ENCODE measurements at places on chromosomes 11 and 22.

DNA sequence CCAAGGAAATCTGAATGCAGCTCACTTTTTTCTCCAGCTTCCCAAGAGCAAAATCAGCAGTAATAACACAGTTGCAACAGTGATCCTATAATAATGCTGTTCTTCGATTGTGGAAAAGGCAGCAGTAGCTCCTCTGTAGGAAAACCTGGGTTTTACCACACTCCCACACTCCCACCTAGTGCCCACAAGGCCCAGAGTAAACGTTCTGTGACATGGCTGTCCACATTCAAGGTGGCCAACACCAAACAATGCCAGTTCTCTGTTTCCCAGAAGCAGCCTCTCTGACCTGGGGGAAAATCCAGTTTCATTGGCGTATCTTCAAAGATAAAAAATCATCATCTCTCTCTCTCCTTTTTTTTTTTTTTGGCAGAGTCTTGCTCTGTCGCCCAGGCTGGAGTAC, 40.2 kb downstream of the WT1 start:
- no peaks in the 10 kb centered on the region for H3K27me3 ChIP-seq
- H3K4me3 ChIP-seq: peak overlapping the region; percentile 37
- peaks cover 30% of the 10 kb centered on the region for H3K36me3 ChIP-seq
- H3K4me1 ChIP-seq: peaks cover 81% of the 10 kb centered on the region
- H3K27ac ChIP-seq: peak overlapping the region; percentile 93
- DNase-seq: peak; percentile 52

DNA sequence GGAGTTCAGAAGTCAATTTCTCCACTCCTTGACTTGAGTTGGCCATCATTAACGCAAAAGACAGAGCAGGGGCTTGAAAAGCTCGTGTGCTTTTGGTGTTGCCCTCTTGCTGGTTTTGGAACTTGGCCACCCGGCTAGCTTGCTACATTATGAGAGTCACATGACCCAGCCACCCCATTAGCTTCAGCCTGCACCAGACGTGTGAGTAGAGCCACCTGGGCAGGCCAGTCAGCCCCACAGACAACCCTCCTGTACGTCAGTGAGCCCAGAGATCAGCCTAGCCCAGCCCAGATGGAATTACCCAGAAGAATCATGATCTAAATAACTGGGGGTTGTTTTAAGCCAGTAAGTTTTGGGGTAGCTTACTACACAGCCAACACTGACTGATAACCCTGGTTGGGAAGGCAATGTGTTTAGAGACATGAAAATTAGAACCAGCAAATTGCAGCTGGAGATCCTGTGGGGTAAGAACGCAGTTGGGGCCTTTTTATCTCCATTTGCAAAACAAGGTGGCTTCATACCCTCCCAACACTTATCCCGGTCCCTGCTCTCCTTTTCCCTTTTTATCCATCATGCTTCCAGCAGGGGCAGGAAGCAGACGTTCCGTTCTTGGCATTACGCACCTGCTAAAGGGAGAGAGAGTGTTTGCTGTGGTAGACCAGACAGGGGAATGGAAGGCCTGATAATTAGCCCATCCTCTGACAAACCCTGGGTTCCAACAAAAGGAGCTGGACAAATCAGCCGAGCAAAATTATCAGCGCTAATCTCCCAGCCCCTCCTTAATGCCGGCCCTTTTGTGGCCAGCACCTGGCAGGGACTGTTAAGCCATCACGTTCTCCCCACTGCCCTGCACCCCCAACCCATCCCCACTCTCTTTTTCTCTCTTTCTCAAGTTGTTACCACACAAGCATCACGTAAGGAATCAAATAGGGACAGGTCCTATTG, 548.7 kb upstream of the CADM1 start:
- H3K27me3 ChIP-seq: peaks cover 3% of the 10 kb centered on the region
- no peaks in the 10 kb centered on the region for H3K36me3 ChIP-seq
- H3K4me3 ChIP-seq: no peak overlapping the region
- H3K4me1 ChIP-seq: no peaks in the 10 kb centered on the region
- no peak for DNase-seq
- no peak overlapping the region for H3K27ac ChIP-seq

- H3K36me3 ChIP-seq: peaks cover 27% of the 10 kb centered on the region
- no peak for DNase-seq
- peaks cover 33% of the 10 kb centered on the region for H3K4me1 ChIP-seq
- 0 out of 2 replicates have a peak overlapping the region, but pooled peaks have one; percentile 18 for H3K4me3 ChIP-seq
- 0 out of 2 replicates have a peak overlapping the region, but pooled peaks have one; percentile 19 for H3K27ac ChIP-seq
- H3K27me3 ChIP-seq: no peaks in the 10 kb centered on the region
Observed at GRCh38 chr22:29606320-29606719, 2.9 kb downstream of the NF2 start.

DNA sequence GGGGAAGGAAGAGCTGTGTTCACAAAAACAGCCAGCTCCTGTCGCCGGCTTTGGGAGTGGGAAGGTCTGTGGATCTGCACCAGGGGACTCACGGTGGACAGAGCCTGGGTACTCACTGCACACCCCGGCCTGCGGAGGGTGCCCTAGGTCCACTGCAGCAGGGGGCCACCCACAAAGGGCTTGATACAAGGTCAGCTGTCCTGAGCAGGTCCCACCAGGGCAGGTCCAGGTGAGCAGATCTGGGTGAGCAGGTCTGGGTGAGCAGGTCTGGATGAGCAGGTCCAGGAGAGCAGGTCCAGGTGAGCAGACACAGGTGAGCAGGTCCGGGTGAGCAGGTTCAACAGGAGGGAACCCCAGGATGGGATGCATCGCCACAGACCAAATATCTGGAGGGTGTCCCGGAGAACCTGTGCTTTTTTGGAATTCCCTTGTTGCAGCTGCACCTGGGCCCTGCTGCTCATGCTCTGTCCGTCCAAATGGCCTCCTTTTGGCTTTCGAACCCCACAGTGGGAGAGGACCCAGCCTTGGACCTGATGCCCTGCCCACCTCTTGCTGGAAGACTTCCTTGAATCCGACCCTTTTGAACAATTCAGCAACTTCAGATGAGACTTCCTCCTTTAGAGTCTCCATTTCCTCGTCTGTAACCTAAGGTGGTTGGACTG, 485.3 kb downstream of the TBC1D22A start:
- no peaks in the 10 kb centered on the region for H3K4me1 ChIP-seq
- no peak overlapping the region for H3K4me3 ChIP-seq
- no peak for DNase-seq
- no peaks in the 10 kb centered on the region for H3K36me3 ChIP-seq
- peaks cover 7% of the 10 kb centered on the region for H3K27me3 ChIP-seq
- no peak overlapping the region for H3K27ac ChIP-seq

- no peaks in the 10 kb centered on the region for H3K36me3 ChIP-seq
- H3K4me1 ChIP-seq: no peaks in the 10 kb centered on the region
- H3K27me3 ChIP-seq: no peaks in the 10 kb centered on the region
- DNase-seq: peak; percentile 67
Observed at GRCh38 chr11:61776561-61777075, 15.8 kb downstream of the TMEM258 start.

DNA sequence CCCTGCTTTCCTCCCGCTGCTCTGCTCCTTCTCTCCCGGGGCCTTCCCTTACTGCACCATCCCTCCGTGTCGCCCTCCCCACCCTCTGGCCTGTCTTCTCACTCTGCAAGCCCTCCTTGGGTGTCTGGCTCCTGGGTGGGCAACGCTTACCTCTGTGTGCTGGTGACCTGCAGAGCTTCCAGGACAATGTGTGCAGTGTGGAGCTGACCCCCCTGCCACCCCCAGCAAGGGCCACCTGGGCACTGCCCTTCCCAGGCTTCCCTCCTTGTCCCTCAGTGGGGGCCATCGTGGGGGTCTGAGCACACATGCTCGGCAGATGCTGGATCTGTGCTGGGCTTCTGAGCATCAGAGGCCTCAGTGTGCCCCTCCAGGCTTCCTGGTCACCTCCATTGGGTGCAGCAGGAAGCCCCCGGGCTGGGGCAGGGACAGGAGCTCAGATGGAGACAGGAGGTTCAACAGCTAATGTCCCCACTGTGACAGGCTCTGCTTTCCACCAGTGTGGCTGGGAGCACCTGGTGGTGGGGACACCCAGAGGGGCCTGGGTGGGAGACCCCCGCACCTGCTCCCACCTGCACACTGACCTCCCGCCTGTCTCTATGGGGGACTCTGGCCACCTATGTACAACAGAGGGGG, 7.8 kb upstream of the BRSK2 start:
- H3K4me3 ChIP-seq: no peak overlapping the region
- H3K27me3 ChIP-seq: peaks cover 6% of the 10 kb centered on the region
- peaks cover 7% of the 10 kb centered on the region for H3K4me1 ChIP-seq
- H3K36me3 ChIP-seq: no peaks in the 10 kb centered on the region

DNA sequence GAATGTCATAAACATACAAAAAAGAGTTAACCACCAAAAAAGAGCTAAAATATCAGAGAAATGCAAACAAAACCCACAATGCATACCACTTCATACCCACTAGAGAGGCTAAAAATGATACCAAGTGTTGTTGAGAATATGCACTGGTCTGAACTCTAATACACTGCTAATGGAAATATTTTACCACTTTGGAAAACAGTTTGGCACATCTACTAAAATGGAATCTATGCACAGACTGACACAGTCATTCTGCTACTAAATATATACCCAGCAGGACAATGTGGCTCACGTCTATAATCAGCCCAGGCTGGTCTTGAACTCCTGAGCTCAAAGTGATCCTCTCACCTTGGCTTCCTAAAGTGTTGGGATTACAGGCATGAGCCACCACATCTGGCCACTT, 18.0 kb downstream of the MAPK1 start:
- peaks cover 11% of the 10 kb centered on the region for H3K36me3 ChIP-seq
- H3K4me1 ChIP-seq: no peaks in the 10 kb centered on the region

GRCh38 chr22:50526108-50526833, 873 bp upstream of the SCO2 start:
- H3K27ac ChIP-seq: peak overlapping the region; percentile 92
- peaks cover 33% of the 10 kb centered on the region for H3K36me3 ChIP-seq
- H3K4me3 ChIP-seq: peak overlapping the region; percentile 80
- H3K4me1 ChIP-seq: peaks cover 40% of the 10 kb centered on the region
- H3K27me3 ChIP-seq: no peaks in the 10 kb centered on the region
- DNase-seq: peak; percentile 92

DNA sequence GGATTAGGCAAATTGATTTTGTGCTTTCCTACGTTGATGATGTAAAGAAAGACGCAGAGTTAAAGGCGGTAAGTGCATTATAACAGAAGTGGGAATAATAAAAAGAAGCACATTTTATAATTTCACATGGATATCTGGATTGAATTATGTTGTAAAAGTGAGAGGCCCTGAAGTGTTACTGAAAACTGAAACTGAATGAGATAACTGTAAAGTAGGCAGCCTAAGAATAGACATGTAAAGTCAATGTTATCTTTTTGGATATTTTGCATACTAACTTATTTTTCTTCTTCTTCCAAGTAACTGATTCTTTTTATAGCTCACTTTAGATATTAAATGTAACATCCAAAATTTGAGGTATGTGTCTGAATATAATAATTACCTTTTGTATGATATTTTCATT, 28.3 kb downstream of the ANO5 start:
- H3K27ac ChIP-seq: no peak overlapping the region
- no peaks in the 10 kb centered on the region for H3K4me1 ChIP-seq
- H3K27me3 ChIP-seq: no peaks in the 10 kb centered on the region
- no peaks in the 10 kb centered on the region for H3K36me3 ChIP-seq
- no peak overlapping the region for H3K4me3 ChIP-seq

DNA sequence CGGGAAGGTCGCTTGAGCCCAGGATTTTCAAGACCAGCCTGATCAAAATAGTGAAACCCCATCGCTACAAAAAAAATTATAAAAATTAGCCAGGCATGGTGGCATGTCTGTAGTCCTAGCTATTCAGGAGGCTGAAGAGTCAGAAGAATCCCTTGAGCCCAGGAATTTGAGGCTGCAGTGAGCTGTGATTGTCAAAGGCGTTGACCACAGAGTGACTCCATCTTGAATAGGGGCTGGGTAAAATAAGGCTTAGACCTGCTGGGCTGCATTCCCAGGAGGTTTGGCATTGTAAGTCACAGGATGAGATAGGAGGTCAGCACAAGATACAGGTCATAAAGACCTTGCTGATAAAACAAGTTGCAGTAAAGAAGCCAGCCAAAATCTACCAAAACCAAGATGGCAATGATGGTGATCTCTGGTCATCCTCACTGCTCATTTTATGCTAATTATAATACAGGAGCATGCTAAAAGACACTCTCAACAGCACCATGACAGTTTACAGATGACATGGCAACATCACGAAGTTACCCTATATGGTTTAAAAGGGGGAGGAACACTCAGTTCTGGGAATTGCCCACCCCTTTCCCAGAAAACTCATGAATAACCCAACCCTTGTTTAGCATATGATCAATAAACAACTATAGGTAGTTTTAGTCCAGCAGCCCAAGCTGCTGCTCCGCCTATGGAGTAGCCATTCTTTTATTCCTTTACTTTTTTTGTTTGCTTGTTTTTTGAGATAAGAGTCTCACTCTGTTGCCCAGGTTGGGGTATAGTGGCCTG, 2.8 kb upstream of the RDX start:
- H3K27me3 ChIP-seq: peaks cover 29% of the 10 kb centered on the region
- no peak overlapping the region for H3K27ac ChIP-seq
- no peak for DNase-seq
- no peak overlapping the region for H3K4me3 ChIP-seq
- no peaks in the 10 kb centered on the region for H3K36me3 ChIP-seq

GRCh38 chr11:22044126-22044525, 148.8 kb upstream of the ANO5 start:
- H3K36me3 ChIP-seq: no peaks in the 10 kb centered on the region
- DNase-seq: no peak
- H3K27ac ChIP-seq: no peak overlapping the region
- H3K4me1 ChIP-seq: no peaks in the 10 kb centered on the region

GRCh38 chr11:58998480-58999290, 59.4 kb downstream of the GLYATL1 start:
- no peak overlapping the region for H3K4me3 ChIP-seq
- DNase-seq: no peak
- no peak overlapping the region for H3K27ac ChIP-seq
- H3K27me3 ChIP-seq: no peaks in the 10 kb centered on the region
- no peaks in the 10 kb centered on the region for H3K36me3 ChIP-seq

- no peaks in the 10 kb centered on the region for H3K4me1 ChIP-seq
- no peak overlapping the region for H3K27ac ChIP-seq
- peaks cover 88% of the 10 kb centered on the region for H3K36me3 ChIP-seq
- DNase-seq: no peak
Observed at GRCh38 chr11:70331901-70332300, 61.4 kb downstream of the PPFIA1 start.

Data from DND-41 (cell line).